IMR-90 (cell line): ENCODE measurements at places on chromosomes 7 and 10.

- DNase-seq = no peak
Observed at GRCh38 chr7:136555933-136556332, 312.5 kb upstream of the CHRM2 start.

GRCh38 chr7:131508754-131509486 is 47.5 kb downstream of the PODXL start:
- DNase-seq = no peak

DNA sequence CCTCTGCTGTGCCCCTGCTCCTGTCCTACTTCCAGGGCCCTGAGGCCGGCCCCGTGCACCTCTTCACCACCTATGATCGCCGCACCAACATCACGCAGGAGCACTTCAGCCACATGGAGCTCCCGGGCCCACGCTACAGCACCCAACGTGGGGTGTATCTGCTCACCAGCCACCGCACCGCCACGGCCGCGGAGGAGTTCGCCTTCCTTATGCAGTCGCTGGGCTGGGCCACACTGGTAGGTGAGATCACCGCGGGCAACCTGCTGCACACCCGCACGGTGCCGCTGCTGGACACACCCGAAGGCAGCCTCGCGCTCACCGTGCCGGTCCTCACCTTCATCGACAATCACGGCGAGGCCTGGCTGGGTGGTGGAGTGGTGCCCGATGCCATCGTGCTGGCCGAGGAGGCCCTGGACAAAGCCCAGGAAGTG is 1.8 kb downstream of the RBP3 start:
- DNase-seq = no peak

GRCh38 chr10:123140164-123140982 is 4.6 kb downstream of the HMX3 start:
- DNase-seq = no peak

GRCh38 chr10:68813559-68813958 is 13.8 kb upstream of the STOX1 start:
- DNase-seq = no peak
